ENCODE measurements at places on chromosomes 3 and 15.

- no peak for DNase-seq
Measured at GRCh38 chr3:71168880-71169411, 414.6 kb downstream of the FOXP1 start.

- DNase-seq = no peak
Measured at GRCh38 chr3:135268941-135269532, 474.0 kb downstream of the EPHB1 start.

DNA sequence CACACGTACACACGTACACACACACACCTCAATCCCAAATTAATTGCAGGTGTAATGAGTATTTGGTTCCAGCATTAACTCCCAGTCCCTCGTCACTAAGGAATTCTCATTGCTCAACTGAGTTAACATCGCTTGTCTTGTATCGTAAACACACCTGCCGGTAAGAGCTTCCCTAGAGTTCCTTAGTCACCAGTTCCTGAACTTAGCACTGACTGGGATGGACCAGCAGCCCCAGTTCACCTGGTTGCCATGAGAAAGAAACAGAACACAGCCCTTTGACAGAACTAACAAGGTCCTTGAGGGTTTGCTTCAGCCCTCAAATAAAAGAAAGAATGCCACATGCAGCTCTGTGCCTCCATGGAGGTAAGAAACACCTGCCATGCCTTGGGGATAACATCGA is 66.3 kb upstream of the SLCO3A1 start:
- no peak for DNase-seq

GRCh38 chr3:32681811-32682210 is 3.2 kb upstream of the CNOT10 start:
- DNase-seq = no peak

GRCh38 chr3:20066850-20067617 is 26.8 kb downstream of the KAT2B start:
- no peak for DNase-seq

Measured in HEK293T (cell line).